ENCODE measurements at places on chromosomes 7 and 10.

DNA sequence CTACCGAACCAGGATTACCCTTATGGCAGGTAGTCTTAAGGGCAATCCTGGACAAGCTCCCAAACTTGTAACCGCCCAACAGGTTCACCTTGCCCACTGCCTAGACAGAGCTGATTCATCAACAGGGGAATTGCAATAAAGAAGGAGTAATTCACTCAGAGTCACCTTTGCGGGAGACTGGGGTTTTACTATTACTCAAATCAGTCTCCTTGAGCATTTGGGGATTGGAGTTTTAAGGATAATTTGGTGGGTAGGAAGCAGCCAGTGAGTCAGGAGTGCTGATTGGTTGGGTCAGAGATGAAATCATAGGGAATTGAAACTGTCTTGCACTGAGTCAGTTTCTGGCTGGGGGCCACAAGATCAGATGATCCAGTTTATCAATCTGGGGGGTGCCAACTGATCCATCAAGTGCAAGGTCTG lies 25.3 kb downstream of the HK1 start:
- DNase-seq = no peak

- DNase-seq = no peak
These were observed 112.2 kb upstream of the PDCD4 start for GRCh38 chr10:110759523-110759922.

- no peak for DNase-seq
These were observed 300.8 kb downstream of the SDHAF3 start for GRCh38 chr7:97418312-97418711.

DNA sequence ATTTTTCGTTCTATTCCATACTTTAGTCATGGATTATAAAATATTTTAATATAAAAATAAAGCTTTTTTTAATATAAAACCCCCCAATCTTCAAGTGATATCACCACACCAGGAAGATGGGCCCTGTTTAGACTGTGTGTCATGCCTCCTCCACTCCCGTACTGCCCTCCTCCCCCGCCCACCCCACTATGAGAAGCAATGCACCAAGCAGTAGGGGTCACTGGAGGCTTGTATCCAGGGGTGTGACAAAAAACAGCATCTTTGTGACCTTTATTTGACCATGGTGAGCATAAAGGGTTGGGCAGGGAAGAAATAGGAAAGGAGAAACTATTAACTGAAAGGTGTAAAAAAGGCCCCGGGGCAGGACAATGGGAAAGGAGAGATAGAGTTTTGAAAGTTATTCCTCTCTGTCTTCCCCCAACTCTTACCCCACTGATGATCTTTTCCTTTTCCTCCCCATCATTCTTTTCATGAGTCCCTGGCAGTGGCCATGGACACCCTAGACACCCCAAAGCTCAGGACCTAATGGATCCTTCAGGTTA lies 3.5 kb downstream of the PITX3 start:
- no peak for DNase-seq

GRCh38 chr10:24929056-24929544 lies 23.3 kb downstream of the PRTFDC1 start:
- no peak for DNase-seq

All from CD4-positive, alpha-beta T cell treated with Interleukin-15 for 1 hour (primary cell).